ENCODE measurements at places on chromosomes 12 and 14.

GRCh38 chr12:106106061-106106566 is 32.6 kb downstream of the NUAK1 start:
- DNase-seq = no peak

DNA sequence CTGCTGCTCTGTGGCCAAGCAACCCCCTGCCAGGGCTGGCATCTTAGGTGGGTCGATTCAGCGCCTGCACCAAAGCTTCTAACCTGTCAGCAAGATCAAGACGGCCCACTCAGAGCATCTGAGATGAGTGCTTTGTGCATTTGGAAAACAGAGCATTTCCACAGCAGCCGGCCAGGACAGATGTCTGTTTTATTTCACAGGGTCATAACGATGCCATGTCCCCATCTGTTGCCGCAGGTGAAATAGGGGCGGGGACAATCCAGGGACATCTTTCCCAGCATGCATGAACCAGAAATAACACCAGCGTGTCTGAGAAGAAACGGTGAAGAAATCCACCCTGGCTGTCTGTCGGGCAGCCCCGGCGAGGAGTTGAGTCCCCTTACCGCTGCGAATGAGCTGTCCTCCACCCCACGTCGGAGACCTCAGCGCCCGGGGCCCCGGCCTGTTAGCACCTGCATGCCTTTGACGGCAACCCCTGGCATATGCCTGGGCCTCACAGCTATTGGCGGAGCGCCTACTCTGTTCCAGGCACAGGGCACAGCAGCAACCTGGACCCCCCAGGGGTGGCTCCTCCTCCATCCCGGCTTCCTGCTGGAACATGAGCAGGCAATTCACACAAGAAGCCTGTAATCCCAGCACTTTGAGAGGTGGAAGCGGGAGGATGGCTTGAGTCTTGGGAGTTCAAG is 30.6 kb upstream of the ULK1 start:
- no peak for DNase-seq

DNA sequence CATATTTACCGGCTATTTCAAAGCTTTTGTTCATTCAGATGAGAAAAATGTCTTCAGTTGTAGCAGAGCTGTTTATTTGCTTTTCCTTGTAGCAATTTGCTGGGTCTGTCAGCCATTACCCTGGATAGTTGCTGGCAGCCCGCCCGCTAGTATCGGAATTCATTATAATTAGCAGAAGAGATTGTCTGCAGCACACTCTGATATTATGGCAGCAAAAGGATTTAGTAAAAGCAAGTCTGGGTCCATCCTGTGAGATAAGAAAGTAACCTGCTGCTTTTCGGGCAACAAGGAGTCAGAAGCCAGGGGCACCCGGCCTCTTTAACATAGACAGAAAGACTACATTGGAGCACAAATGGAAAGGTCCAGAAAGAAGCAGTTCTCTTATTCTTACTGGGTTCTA is 6.1 kb upstream of the SLC35E3 start:
- no peak for DNase-seq

- no peak for DNase-seq
Observed at GRCh38 chr14:61219673-61220072, 61.5 kb downstream of the TMEM30B start.

DNA sequence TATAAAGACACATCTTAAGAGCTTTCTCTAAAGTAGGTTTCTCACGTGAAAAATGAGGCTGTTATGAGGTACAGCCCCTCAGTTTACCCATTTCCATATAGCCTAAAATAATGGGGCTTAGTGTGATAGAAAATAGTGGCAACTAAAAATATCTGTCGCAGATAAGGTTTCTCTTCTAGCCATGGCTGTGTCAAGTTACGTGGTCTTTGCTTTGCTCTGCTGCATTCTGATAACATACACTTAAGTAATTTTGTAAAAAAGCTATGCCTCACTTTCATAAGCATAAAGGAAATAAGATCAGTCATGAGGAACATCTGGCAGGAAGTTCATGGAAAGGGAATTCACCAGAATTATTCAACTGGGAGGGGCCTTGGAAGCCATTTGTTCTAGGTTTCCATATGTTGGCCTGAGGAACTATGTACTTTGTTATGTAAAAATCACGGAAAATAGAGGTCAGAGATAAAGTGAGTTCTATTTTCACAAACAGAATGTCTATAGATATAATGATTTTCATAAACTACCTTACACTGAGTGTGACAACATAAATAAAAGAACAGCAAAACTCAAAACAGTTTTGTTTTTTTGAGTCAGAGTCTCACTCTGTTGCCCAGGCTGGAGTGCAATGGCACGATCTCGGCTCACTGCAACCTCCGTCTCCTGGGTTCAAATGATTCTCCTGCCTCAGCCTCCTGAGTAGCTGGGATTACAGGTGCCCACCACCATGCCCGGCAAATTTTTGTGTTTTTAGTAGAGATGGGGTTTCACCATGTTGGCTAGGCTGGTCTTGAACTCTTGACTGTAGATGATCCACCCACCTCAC is 195.6 kb upstream of the KRR1 start:
- peak; percentile 65 for DNase-seq

GRCh38 chr14:86654558-86655184 is 1124.7 kb downstream of the FLRT2 start:
- DNase-seq = no peak

- DNase-seq = peak; percentile 1
Observed at GRCh38 chr14:73025544-73025943, 1.4 kb downstream of the ZFYVE1 start.

DNA sequence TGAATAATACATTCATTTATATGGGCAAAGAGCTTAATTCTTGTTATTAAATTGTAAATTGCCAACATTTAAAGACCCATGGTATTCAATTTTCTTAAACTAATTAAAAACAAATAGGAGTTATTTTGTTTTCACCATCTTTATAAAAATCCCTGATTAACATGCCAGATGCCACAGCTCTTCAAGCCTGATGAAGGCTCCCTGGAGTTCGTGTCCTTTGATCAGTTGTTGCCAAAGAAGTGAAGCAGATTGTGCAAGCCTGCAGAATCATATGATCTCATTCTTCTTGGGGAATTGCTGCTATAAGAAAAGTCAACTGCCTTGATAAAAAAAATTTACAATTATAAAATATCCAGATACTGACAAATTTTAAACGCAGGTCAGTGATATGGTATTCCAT is 288.3 kb upstream of the PPFIA2 start:
- DNase-seq = no peak
